NCI-H1436 treated with DMSO at 0.1 percent for 48 hours (cell line): ENCODE measurements at places on chromosomes 6 and 20.

DNA sequence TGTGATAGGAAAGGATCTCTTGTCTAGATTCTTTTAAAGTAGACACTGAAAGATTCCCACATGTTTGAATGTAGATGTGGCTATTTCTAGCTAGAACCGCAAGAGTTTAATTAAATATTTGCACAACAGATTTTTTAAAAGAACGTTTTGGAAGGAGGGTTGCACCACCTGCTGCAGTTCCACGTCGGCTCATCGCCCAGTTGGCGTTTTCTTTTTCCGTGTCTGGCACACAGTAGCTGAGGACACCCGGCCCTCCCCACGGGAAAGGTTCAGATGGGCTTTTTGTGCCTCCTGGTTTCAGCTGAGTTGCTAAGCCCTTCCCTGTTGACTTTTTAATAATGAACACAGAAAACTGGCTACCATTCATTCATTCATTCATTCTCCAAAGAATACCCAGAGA lies 41.8 kb upstream of the DOK5 start:
- DNase-seq, result no peak

GRCh38 chr6:111013144-111013915 lies 31.5 kb downstream of the RPF2 start:
- DNase-seq, result no peak

DNA sequence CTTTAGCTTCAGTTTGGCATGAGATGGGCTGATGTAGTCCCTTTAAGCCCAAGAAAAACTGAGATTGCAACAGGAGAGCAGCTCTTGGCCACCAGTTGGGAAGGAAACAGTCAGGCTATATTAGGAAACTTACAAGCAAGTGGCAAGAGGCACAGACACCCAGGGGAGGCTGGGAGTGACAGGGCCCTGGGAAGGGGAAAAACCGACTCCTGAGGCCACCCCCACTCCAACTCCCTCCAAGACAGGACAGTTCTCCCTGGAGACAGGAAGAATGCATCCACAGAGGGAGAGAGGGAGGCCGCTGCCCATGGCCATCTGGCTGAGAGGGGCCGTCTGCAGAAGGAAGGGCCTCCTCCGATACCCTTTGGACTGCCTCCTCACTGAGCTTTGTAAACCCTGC lies 20.5 kb downstream of the JPH2 start:
- DNase-seq, result no peak

DNA sequence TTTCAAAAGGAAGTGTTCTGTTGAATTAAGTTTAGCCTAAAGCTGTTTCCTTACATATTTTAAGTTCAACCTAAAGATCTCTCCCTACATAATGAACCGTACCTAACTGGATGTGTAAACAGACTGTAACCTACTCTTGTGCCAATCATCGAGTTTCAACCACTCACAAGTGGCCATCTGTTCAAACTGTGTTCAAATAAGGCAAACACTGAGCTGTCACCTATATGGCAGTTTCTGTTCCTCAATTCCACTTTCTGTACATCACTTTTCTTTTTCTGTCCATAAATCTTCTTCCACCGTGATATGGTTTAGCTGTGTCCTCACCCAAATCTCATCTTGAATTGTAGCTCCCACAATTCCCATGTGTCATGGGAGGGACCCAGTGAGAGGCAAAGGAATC lies 428.6 kb downstream of the HACE1 start:
- DNase-seq, result no peak

GRCh38 chr6:31578184-31579118 lies 3.1 kb downstream of the TNF start:
- no peak for DNase-seq

GRCh38 chr6:67501755-67502154 lies 1133.3 kb upstream of the ADGRB3 start:
- no peak for DNase-seq

DNA sequence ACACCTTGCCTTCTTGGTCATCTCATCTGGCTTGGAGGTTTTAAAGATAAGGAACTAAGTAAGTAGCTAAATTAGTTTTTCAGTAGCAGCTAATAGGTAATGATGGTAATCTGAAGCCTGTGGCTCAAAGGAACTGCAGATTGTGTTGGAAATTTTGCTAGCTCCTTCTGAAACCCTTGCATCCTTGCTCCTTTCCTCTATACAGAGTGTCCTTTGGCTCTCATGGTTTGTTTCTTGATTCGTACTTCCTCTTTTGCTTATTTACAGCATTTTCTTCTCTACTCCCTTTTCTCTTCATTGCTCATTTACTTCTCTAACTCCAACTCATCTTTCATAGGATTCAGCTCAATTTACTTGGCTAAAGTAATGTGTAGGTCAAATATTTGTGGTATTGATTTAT lies 19.0 kb downstream of the LRRC1 start:
- DNase-seq, result no peak

GRCh38 chr20:24814556-24815195 lies 134.4 kb upstream of the CST7 start:
- no peak for DNase-seq

DNA sequence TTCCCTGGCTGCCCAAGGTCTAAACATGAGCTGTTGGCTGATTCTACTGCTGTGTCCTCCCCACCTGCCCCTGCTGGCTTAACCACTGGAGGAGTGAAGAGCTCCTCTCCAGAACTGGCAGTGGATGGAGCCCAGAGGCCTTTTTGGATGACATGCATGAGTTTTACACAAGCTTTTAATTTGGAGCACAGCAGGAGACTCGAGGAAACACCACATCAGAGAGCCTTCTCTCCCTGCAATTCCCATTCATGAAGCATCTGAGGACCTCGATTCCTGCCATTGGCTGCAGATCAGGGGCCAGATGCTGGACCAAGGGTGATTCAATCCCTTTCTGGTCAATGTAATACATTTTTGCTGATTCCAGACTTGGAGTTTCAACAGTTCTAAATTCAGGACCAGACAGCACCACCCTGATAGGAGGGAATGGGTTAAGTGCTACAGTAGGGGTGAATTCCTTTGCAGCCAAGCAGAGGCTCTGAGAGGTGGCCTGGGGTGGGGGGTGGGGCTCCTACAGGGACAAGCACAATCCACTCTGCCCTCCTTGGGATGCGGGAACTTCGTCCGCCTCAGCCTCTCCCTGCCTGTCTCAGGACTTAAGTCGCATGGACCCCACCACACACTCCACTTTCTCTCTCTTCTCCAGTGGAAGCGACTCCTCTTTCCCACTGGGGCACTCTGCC lies 599 bp upstream of the PSORS1C1 start:
- DNase-seq, result no peak

- peak; percentile 28 for DNase-seq
Observed at GRCh38 chr6:87154641-87154992, 748 bp upstream of the ZNF292 start.

GRCh38 chr6:157272866-157273755 lies 50.2 kb downstream of the TMEM242 start:
- no peak for DNase-seq

DNA sequence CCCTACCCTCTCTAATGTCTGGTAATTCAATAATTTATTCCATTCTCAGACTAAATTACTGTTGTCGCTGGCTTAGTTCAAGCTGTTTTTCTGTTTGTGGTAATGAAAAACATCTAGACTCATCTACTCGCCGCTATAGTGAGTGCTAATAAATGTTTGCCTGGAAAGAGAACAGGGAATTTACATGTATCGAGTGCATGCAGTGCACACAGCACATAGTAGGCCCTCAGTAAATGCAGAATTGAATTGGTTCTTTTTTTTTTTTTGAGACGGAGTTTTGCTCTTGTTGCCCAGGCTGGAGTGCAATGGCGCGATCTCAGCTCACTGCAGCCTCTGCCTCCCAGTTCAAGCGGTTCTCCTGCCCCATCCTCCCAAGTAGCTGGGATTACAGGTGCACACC lies 7.7 kb upstream of the NSFL1C start:
- no peak for DNase-seq

DNA sequence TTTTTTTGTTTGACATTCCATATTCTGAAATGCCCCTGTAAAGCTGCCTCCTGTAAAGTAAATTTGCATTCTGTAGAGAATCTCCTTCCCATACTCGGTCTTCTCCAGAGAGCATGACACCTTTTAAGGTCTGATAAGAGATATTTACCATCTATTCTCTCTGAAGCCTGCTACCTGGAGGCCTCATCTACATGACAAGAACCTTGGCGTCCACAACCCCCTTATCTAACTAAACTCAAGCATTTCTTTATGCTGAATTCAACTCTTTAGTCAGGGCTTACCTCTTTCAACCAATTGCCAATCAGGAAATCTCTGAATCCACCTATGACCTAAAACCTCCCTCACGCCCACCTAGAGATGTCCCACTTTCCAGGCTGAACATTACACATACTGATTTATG lies 51.6 kb downstream of the FAM184A start:
- no peak for DNase-seq

- DNase-seq, result no peak
Observed at GRCh38 chr6:165873976-165874375, 210.9 kb upstream of the PDE10A start.

DNA sequence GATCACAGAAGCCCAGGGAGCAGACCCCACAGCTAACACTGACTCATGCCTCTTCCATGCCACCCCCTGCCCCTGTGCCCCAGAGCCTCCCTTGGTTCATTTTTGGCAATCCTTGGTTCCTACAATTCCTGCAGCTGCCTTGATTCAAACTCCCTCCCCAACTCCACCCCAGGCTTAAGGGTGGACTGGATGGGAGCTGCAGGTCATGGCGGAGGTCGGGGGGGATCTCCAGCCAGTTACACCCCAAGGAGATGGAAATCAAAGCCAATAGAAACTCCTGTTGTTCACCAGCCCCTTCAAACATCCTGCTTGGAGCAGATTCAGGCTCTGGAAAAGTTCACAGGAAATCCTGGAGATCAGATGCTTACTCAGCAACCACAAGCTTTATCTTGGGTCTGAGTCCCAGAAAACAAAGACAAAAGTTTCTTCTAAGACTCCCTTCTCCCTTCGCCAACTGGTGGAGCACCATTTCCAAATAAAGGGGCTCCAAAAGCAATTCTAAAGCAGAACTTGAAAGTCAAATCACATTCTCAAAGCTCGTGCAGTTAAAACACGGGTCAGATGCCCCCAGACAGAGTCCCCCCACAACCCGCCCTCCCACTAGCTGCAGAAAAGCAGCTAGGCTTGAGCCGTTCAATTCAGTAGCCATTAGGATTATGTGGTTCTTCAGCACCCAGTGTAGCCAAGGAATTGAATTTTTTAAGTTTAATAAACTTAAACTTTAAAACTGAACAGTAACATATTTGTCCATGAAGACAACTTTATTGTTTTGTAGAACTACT lies 149.5 kb downstream of the ANKRD60 start:
- DNase-seq, result no peak

GRCh38 chr6:149910721-149911151 lies 12.2 kb downstream of the RAET1G start:
- DNase-seq, result no peak

- DNase-seq, result no peak
Observed at GRCh38 chr6:56601390-56601789, 41.3 kb downstream of the DST start.

DNA sequence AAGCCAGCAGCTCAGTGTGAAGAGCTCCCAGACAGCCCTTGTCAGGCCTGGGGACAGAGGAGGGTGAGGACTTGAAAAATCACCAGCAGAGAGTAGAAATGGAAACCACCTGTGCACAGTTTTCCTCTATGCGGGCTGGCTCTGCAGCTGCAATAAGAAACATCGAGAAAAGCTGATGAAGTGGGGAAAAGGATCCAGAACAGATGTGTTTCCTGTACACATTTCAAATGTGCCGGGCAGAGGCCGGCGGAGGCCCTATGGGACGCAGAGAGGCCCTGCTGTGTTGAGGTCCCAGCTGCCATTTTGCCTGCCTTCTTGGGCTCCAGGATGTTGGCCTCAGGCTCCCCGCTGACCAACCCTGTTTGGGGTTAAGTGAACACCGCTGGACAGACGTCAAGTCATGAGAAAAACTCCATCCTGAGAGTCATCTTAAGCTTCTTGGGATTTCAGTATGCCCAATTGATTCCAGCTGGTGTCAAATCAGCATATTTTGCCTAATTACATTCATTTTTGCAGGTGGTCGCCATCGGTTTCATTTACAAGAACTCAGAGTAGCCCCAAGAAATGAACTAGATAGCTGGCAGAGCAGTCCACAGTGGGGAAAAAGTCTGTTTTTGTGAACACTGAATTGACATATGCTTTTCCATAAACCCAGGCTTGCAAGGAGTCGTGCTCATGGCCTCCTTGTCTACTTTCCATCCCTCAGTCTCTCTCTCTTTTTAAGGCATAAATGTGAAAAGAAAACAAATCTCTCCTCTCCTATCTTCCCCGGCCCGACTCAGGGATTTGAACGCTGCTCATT lies 150.4 kb upstream of the PHACTR3 start:
- DNase-seq, result no peak

GRCh38 chr20:8043687-8044282 lies 24.2 kb upstream of the TMX4 start:
- no peak for DNase-seq

DNA sequence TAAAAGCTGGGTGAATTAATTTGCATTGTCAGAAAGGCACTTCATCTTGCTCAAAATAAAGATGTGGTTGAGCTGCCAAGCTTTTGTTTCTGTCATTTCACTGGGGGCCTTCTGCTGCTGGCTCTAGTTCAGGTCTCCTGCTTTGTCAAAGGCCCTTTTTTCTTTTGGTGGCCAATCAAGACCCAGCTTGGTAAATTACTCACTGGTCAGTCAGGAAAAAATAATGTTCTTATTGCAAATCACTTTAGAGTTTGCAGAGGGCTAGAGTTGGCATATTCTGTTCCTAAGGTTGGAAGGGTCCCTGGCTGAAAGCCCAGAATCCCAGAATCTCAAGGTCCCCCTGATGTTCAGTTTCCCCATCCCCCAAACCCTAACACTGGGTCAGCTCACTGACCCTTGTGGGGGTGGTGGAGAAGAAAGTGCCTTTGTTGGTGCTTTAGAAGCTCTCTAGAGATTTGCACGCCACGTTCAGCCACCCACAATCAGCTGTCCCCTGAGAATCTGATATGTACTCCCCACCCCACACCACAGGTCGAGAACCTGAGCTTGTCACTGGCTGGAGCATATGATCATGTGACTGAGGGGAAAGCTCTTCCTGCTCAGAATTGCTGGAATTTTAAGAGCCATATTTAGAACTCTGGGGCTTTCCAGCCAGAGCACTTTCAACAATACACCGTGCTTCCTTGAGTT lies 21.7 kb upstream of the BNIP5 start:
- DNase-seq, result peak; percentile 45

DNA sequence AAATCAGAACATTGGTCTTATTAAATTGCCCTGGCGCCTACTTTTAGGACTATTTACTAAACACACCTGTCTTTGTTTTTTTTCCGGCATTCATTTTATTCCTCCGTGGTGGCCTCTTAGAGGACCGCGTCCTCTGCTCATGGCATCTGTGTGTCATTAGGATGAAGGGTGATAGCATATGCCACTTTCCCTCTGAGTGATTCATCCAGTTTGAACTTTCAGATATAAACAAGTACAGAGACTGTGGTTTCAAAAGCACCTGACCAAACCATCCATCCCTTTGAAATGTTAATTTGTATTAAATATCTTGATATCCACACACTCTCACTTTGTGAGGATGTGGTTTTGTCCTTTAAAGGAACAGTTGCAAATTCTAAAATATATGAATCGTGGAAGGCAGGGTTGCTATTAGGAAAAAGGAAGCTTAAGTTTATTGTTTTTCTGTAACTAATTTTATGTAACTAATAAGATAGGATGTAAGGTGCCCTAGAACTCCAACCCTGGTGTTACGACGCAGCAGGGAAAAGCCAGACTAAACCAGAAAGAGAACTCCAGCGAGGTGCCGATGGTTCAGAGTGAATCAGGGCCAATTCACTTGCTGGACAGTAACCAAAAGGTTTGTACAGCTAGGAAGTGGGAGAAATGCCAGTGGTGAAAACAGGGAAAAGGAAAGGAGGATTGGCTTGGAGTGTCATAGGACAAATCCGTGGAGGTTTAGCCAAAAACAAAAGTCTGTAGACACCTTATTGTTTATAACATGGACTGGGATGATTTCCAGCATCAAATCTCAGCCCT lies 98.7 kb downstream of the SHLD1 start:
- no peak for DNase-seq
